Stimulated activated CD4-positive, alpha-beta T cell treated with anti-CD3 and anti-CD28 coated beads, Interleukin-4, amount 100 ng/mL, for 1 hour (primary cell): ENCODE measurements at places on chromosomes 5 and 9.

DNA sequence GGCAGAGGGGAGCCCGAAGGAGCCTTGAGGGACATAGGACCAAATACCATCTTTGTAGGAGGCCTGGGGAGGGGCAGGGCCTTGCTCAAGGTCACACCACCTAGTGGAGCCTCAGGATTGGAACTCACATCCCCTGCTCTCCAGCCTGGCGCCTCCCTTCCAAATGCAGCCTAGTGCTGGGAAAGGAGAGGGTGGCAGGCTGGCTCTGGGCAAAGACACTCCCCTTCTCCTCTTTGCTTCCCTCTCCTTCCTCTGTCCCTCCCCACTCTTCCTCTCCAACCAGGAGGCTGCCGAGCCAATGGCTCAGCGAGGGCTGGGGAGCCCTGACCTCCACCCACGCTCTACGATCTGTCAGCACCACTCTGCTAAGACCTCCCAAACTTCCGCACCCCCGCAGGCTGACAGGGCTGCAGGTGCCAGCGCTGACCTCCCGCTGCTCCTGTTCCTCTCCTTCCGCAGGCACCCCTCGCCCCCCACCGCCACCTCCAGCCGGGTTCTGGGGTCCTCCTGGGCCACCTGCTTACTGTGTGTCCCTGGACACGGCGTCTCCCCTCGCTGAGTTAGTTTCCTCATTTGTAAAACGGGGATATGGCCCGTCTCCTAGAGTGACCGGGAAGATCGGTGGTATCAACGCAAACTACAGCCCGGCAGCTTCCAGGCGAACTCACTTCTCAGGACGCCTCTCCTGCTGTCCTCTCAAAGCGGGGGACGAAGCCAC, 52.9 kb downstream of the C9orf50 start:
- no peak for DNase-seq

DNA sequence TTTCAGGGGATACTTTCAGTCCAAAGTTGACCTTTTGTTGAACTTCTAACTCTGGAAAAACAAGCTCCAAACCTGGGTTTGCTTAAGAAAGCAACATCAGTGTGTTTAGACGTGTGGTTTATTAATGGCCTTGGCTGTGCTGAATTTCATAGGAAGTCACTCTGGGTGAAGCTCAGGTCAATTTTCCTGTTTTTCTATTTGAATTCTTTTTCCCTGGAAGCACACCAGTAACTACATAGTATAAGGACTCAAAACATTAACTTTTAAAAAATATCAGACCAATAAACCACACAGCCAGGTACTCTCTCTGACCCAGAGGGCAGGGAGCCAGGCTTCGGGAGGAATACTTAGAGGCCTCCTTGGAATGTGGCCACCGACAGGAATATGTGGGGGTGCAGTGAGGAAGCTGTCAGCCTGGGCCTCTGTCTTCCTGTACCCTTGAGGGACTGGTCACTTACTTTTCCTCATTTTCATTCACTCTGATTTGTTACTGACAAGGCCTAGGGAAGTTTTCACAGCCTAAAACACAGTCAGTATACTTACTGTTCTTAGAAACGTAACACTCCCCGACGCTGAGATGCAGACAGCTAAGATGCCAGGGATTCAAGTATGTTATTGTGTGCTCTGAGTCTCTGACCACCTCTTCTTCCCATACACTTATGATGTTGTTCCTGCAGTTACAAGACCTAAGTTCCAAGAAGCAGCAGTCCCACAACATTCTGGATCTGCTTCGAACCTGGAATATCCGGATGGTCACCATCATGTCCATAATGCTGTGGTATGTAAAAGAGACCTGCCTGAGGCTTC, 18.9 kb downstream of the SLC22A5 start:
- no peak for DNase-seq

GRCh38 chr5:122845229-122846050, at the start of gene SNX24:
TSS of gene SNX24 (plus strand) at chr5:122845613. CDS start at chr5:122845634, 21 bp downstream.
- peak; percentile 65 for DNase-seq

GRCh38 chr5:158718738-158719505, 380.8 kb downstream of the EBF1 start:
- DNase-seq: no peak

DNA sequence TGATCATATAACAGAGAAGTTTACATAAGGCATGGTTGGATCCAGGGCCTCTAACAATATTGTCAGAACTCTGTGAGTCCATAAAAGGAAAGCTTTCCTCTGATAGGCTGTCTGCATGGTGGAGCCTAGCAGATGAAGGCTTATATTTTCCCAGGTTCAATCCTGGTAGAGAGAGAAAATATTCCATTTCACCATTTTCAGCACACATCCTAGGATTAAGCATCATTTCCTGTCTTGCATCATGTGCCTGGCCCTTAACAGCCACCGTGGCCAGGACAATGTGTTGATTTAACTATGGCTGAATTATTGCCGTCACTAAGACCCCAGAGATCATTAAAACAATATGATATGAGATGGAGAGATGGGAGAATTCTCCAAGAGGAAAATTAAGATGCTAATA, 90.9 kb upstream of the GRIA1 start:
- no peak for DNase-seq

DNA sequence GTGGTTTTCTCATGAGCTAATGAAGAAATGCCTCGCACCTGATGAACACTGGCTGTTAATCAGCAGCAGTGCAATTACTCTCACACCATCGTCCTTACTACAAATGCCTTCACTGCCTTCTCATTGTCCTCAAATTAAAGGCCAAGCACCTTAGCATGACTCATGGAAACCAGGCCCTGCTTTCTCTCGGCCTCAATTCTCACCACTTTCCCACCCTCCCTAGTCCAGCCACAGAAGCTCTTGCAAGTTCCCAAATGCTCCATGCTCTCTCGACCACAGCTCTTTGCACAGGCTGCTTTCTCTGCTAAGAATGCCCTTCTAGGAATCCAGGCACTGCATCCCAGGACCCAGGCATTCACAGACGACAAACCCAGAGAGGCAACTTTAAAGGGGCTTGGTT, 94.6 kb upstream of the KLF4 start:
- DNase-seq: no peak

DNA sequence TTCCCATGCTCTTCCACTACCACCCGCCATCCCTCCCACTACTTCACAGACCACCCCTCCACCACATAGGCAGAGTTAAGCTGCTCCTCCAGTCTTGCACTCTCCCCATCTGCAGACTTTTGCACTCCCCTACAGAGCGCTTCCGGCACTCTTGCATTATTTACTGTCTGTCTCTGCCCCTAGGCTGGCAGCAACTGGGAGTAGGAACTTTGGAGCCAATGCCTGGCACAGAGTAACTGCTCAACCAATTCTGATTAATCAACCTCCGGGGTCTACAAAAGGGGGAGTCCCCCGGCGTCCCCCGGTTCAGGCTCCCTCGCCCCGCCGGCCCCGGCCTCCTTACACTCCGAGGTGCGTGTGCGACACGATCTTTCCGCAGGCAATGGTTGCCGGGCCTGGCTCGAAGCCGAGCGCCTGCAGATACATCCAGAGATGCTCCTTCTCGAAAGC, 498 bp downstream of the HAUS6 start:
- DNase-seq: peak; percentile 11

DNA sequence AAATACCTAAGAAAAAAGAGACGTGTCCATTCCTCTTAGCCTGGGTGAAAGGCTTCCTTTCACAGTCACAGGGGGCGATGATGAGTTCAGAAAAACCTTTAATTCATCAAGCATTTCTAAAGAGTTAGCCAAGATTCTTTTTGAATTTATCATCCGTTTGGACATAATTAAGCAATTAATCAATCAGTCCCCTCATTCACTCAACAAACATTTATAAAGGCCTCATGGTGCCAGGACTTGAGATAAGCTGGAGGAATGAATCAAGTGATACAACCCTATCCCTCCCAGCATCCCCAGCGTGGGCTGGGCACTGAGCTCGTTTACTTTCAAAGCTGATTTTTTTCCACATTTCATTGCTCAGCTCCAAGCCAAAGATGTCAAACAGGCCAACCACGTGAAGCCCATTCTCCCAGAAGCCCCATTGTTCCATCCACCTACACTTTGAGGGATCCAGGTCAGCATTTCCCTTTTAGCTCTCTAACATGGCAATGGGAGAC, 140.5 kb downstream of the SLIT3 start:
- no peak for DNase-seq

DNA sequence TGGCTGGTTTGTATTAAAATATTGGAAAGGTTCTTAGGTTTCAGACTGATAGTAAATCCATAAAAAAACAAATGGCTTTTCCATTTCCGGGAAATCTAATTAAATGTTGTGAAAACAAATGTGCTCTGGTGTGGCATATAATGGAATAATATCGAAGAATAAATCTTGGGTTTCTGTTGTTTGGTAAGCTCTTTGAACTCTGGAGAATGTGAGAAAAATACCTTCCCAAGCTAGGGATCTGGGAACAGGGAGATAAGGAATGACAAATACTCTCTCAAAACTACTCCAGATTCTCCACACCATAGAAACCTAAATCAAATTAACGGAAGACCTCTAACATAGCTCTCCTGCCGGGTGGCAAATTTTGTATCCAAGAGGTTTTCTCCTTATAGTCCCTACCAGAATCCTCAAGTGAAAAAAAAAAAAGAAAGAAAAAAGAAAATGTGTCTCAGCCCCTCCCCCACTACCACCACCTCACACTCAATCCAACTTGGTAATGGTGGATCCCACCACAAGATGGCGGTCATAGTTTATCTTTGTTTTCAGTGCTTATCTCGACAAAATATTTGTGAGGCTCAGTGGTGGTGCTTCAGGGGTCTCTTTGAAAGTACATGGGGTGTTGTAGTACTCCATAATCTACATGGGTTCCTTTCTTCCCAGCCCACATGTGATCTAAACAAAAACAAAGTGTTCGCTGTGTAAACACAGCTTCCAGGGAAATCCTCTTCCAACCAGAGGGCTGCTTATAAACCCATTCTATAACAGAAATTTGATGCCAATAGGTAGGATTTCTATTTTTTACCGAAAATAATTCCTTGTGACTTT, 54.5 kb upstream of the FST start:
- DNase-seq: no peak

DNA sequence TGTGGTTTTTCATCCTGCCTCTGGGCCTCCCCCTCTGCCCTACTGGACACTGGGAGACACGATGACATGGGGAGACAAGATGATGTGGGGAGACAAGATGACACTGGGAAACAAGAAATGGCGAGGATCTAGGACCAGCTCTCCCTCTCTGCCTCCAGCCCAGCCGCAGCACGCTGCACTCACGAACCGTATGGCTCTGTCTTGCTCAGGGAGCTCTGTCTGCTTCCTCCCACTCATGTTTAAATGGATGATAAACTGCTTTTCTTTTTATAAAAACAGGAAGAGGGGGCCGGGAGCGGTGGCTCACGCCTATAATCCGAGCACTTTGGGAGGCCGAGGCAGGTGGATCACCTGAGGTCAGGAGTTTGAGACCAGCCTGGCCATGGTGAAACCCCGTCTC, 73.7 kb downstream of the SPATA31D1 start:
- no peak for DNase-seq

GRCh38 chr9:38347271-38347671, 45.2 kb upstream of the ALDH1B1 start:
- no peak for DNase-seq

DNA sequence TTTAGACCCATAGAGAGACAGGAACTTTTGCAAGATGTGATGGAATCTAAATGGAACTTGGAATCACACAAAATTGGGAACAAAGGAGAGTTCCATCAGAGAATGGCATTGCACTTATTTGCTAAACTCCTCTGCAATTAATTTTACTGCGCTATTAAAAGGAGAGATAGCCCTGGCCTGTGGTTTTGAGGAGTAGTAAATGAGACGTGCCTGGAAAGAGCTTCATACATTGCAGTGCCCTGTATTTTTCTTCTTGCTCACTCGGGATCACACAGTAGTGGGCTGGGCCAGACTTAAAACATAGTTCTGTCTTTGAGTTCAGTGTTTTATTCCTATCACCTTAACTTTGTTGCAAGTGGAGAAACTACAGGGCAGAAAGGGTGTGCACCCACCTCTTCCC, 94.4 kb upstream of the SLC27A6 start:
- DNase-seq: no peak

DNA sequence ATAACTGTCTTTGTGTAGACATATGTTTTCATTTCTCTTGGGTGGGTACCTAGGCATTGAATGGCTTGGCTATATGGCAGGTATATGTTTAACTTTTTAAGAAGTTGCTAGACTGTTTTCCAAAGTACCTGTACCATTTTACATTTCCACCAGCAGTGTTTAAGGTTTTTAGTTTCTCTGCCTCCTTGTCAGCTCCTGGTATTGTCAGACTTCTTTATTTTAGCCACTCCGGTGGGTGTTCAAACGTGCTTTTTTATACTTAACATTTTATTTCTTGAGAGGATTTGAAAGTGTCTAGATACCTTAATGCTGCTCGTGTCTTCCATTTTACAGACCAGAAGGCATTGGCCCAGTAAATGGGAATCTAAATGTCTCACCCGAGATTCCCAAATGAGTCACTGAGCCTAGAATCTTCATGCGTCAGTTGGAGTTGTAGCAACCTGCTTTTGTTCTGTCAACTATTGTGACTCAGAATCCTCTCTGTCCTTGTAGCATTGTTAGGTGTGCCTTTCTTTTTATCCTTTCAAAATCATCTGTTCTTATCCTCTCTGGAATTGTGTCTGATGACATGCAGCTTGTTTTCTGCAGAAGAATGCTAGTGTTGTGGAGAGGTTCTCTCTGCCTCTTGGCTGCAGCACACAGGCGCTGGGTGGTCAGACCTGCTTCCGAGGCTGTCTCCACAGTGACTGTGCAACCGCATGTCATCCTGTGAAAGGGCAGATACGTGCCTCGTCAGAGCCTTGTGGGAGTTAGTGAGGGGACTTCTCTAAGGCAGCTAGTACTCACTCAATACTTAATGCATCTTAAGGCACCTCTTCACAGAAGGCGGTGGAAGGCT, 291.8 kb downstream of the AOPEP start:
- no peak for DNase-seq

DNA sequence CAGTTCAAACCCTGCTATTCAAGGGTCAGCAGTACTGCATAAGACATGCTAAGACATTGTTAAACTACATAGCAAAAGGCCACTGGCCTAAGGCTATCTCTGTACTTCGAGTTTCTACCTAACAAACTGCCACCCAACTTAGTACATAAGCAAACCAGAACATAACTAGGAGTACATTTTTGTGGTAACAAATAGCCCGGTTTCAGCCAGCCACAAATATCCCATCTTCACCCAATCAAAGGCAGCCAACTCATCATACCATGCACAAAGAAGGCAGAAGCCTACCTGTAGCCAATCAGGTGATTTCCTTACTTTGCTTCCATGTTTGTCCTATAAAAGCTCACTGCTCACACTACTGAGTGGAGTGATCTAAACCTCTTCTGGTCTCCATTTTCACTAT, 201.4 kb downstream of the SMARCA2 start:
- no peak for DNase-seq

DNA sequence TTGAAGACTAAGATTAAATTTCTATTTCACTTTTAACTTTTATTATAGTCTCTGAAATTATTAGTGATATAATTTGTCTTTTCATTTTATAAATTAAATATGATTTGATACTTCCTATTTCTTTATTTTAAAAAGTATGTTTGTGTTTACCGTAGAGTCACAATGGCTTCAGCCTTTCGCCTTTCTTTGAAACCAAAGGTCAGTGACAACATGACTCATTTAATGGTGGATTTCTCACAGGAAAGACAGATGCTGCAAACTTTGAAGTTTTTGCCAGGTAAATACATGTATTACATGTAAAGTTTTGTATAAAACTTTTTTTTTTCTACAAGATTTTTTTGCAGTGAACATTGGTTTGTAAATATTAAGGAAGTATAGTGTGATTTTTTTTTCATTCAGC, 36.4 kb downstream of the FSD1L start:
- DNase-seq: no peak
